Stimulated activated memory B cell treated with anti-CD40 and anti-IgM and Interleukin-4, amounts not matched to agents 10 μg/mL and 1 μg/mL and 100 μg/mL, for 72 hours (primary cell): ENCODE measurements at places on chromosomes 6 and 20.
A peak's percentile ranks its signal among the peaks of the same experiment; 100 is the strongest.

- ATAC-seq = peak; percentile 80
Measured at GRCh38 chr6:155174576-155175211, 89.1 kb upstream of the CLDN20 start.

DNA sequence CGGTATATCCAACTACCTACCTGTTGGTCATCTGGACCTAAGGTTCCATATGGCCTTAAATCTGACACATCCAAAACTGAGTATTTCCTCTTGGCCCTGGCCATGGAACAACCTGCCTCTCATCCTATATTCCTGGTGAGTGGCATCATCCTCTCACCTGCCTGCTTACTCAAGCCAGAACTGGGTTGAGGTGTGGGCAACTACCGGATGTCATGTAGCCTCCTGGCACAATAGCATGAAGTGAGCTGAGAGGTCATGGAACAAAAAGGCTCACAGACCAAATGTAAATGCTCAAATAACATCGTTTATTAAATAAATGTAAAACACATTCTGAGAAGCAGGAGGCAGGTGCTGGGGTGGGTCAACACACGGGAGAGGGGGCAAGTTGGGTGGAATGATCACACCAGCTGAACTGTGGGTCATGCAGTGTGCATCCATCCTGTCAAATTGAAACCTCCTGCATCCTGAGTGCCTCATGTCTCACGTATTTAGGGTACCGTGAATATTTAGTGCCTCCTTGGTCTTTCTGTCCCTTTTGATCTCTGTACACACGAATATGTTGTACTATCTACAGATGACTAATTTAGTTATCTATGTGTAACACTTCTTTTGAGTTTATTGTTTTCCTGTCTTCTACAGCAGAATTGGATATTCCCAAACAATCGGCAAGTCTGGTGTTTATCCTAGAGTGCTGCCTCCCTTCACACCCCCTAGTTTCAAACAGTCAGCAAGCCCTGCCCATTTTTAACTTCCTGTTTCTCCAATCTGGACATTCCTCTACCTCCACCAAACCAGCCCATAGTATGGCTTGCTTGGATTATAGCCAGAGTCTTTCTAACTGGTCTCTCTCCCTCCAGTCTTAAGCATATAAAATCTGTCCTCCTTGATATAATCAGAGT is 7.9 kb upstream of the POU5F1 start:
- peak; percentile 62 for ATAC-seq

DNA sequence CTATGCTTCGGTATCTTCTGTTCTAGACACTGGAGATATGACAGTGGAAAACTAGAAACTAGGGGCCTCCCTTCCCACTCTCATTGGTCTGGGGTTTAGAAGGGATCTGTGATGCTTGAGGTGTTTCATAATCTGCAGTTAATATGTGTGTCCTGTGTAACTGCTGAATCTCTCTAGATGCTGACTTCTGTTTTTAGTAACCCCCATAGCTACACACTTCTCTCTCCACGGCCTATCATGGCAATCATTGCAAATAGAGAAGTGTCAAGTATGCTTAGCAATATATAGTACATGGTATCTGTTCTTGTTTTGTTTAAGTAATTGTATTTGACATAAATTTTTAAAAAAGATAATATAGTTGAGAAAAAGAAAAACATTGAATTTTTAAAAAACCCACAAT is 394.6 kb upstream of the MMS22L start:
- ATAC-seq = no peak

GRCh38 chr6:106383573-106383972 is 23.1 kb downstream of the CRYBG1 start:
- ATAC-seq = no peak

DNA sequence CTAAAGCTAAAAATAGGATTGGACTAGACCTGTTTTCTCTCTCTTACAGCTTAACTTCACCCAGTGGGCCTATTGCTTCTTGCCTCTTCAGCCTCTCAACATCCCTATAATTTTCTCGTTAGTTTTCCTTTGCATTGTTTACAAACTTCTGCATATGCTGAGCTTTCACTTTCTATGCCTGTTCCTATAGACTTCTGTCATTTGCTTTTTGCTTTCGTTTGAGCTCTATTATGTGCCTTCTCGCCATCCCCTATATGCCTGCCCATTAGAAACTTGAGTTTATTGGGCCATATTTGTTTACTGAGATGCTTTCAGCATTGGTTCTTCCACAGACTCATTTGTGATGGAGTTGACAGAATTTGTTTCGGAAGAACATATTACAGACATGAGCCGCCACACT is 40.9 kb downstream of the NCOA7 start:
- no peak for ATAC-seq

DNA sequence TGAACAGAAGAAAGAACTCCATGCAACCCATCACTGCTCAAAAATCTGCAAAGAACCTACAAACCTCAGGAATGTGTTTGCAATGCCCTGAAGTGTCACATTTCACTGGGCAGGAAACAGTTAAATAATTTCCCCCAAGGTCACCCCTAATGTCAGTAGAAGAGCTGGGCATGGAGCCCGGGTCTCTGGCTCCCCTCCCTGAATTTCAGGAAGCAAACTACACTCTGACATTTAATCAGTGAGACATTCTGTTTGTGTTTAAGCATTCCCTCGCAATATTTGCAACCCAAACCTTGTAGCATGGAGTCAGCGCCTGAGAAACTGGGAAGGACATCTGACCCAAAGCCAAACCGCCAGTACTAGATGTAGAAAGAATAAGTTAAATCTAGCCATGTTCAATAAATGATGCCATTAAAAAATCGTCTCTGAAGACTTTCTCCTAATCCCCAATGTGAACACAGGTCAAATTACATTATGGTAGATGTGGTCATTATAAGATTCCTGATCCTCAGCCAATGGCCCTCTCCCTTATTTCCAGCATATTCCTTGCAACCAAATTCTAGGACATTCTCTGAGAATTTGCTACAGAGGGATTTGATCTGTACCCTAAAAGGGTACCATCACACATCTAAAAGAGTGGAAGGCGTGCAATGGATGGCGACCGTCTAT is 91.2 kb upstream of the ADTRP start:
- ATAC-seq = no peak

- no peak for ATAC-seq
Measured at GRCh38 chr6:167238146-167238693, 52.9 kb upstream of the UNC93A start.

GRCh38 chr6:159594106-159594749 is 98.8 kb downstream of the SOD2 start:
- no peak for ATAC-seq

DNA sequence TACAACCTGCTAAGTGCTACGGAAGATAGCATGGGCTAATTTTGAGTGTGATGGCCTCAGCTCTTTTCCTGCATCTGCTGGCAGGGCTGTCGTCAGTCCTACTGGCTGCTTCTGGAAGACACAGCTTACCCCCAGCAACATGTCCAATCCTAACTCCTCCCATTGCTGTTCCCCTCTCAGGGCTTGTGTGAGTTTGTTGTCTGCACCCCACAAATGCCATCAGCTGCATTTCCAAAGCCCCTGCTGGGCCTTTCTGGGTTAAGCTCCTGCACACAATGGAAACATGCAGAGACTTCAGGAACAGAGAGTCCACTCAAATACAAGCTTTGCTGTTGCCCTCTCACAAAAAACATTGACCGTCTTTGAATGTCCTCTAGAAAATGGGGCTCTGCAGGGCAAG is 84.7 kb downstream of the RNF182 start:
- ATAC-seq = no peak

DNA sequence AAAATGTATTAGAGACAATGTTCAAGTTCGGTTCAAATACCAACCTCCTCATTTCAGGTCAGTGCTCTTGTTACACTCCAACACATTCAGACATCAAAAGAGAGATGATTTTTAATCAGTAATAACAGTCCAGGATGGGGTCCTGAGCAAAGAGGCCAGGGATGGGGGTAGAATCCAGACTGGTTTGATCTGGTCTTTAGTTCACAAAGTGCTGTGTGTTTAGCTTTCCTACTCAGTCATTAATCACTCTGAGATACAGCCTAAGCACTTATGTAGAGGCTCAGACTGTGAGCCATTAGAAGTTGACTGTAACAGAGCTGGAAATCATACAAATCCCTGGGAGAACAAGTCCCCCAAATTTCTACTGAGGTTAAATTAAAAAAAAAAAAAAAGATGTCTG is 241.6 kb downstream of the PTPRK start:
- ATAC-seq = no peak

DNA sequence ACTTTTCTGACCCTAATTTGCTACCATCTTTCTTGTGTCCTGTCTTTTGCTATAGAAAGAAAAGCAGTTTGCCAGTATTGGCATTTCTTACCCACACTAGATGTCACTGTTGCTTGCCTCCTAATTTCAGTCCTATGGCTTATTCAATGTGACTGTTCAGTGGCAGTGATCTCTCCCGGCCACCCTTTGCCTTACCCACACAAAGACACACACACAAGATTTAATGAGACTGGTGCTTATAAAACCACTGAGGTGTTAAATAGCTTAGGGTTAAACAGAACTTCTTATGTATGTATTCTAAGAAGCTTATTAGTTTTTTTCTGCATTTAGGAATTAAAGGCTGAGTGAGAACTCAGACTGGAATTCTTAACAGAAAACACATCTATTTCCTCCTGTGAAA is 233.6 kb upstream of the ASCC3 start:
- ATAC-seq = no peak

DNA sequence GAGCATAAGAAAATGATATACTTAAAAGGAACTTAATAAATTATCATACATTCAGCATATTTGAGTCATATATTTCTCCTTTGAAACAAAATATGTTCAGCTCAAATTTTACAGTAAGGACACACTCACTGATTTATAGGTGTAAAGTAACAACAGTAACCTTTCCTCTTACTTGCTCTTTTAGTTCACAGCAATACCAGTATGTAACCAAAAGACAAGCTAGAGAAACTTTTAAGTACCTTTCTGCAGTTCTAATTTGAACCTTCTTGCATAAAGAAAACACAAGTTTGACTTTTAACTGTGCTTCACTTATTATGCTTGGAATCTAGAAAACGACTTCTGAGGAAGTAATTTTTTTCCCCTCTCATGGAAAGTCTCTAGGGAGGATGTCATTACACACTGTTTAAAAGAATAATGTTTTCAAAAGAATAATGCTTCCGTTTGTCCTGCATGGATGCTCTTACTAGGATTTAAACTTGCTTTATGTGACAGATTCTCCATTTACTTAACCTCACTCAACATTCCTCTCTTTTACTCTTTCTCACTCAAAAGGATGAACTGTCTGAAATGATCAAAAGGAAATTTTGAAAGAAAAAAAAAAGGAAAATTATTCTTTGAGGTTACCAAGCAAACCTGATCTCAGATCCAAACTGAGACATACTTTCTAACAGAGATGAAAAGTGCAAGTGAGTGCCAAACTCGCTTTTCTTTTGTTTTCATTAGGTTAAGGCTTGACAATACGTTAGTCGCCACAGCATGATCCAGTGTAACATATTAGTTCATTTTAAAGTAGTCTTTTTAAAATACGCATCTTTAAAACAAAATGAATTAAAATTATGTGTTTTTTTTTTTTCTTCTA is 22.4 kb upstream of the CALHM6 start:
- ATAC-seq = no peak

DNA sequence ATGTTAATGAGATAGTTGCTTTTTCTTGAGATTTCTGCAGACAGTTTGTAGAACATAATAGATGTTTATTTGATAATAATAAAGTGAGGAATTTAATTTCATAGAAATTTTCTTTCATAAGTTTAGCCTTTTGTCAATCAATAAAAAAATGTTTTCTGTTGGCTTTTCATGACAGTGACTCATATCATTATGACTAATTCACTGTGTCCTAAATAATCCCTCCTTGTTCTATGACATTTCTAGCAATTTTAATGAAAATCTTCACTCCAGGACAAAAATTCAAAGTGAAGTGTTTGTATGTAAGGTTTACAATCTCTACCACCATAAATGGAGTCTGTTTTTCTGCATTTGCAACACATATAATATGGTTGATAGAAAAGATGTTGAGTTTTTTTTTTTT is 109.9 kb downstream of the UTRN start:
- no peak for ATAC-seq

GRCh38 chr6:169568314-169569087 is 133.3 kb downstream of the WDR27 start:
- ATAC-seq = no peak

- ATAC-seq = no peak
Measured at GRCh38 chr6:167647737-167648470, 178.8 kb upstream of the AFDN start.

DNA sequence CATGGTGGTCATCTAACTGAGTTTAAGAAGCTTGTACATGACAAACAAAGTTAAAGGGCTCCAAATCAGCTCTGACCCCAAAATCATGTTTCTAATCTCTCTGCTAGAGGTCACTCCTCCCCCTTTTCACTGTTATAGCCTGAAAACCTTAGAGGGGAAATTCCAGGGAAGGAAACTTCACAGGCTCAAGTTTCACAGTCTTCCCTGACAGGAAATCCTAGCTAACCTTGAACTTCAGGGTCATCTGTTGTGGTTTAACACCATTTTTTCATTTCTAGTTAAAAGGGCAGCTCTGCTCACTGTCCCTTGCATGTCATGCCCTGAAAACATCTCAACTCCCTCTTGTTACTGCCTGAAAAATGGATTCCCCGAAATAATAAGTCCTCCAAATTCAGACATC is 104.4 kb upstream of the BMP2 start:
- ATAC-seq = no peak

DNA sequence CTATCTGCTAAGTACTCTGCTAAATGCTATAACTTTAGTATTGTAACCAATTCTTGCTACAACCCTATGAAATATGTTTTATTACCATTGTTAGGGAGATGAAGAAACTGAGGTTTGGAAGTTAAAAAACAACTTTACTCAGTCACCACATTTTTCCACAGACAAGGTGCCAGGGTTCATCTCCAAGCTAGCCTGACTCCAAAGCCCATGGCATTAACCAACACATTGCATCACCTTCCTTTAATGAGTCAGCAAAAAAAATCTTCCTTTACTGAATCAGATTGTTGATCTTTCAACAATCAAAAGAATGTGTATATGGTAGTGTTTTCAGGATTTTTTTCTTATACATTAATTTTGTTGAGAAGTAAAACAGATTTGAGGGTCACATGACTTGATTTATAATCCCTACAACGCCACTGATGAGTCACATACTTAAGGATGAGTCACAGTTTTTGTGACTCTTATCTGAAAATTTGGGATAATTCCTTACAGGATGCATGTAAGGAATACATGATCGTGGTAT is 41.5 kb downstream of the MAN1A1 start:
- ATAC-seq = no peak

DNA sequence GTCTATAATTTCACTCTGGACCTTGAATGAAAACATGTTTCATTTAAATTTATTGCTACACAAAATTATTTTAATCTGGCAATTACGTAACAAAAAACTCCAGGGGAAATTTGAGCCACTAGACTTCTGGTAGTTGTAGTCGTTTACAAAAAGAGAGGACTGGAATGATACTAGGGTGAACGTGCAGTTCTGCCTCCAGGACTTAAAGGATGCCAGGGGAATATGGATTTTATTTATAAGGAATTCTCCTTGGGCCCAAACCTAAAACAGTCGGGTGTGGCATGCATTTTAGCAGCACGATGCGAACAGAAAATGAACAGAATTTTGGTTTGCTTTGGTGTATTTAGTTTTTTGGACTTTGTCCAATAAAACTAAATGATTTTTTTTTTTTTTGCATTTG is 76.9 kb downstream of the PRL start:
- no peak for ATAC-seq
